ENCODE measurements at places on chromosomes 2 and 18.

GRCh38 chr2:132837769-132838168, 167.8 kb upstream of the LYPD1 start:
- no peak for DNase-seq

GRCh38 chr2:220506466-220506865, 879.0 kb downstream of the SLC4A3 start:
- DNase-seq: no peak

GRCh38 chr2:215904101-215904500, 109.2 kb downstream of the MREG start:
- DNase-seq: peak; percentile 80

GRCh38 chr18:40937386-40937785, 1017.6 kb upstream of the PIK3C3 start:
- DNase-seq: peak; percentile 5

- no peak for DNase-seq
Measured at GRCh38 chr2:53778536-53779162, 8.1 kb downstream of the ASB3 start.

DNA sequence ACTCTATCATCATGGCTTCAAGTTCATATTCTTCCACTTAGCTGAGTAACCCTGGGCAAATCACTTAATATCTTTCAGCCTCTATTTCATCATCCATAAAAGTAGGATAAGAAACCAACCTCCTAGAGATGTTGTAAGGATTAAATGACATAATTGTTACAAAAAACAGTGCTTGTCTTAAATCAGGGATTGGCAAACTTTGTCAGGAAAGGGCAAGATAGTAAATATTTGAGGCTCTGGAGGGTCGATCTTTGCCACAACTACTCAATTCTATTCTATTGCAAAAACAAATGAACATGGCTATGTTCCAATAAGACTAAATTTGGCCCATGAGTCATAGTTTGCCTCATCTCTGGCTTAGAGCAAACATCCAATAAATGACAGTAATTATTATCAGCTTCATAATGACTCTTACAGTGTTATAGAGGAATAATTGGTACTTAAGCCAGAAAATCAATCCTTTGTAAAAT, 184.7 kb downstream of the SATB2 start:
- peak; percentile 72 for DNase-seq

GRCh38 chr2:126429103-126429502, 226.9 kb upstream of the GYPC start:
- no peak for DNase-seq

DNA sequence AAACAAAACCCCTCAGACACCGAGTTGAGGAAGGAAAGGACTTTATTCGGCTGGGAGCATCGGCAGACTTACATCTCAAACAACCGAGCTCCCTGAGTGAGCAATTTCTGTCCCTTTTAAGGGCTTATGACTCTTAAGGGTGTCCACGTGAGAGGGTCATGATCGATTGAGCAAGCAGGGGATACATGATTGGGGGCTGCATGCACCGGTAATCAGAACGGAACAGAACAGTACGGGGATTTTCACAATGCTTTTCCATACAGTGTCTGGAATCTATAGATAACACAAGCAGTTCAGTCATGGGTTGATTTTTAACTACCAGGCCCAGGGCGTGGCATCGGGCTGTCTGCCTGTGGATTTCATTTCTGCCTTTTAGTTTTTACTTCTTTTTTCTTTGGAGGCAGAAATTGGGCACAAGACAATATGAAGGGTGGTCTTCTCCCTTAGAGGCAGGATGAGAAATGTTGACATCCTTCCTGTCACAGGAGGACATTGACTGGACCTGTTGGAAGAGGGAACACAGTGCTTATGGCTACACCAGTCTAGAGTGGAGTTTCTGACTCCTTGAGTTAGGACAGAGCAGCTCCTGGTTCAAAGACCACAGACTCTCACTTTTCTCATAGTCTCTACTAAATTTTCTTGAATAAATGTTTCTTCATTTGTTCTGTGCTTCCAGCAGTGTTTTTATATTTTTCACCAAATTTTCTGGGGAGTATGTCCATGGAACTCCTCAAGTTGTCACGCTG, 35.8 kb downstream of the SPOPL start:
- DNase-seq: no peak

- DNase-seq: peak; percentile 75
Measured at GRCh38 chr2:145350011-145350410, 830.1 kb upstream of the ZEB2 start.

- no peak for DNase-seq
Measured at GRCh38 chr18:54517521-54517920, 73.5 kb upstream of the DYNAP start.
